ENCODE measurements at places on chromosomes 11 and 22.

GRCh38 chr11:111935317-111936039, 1.7 kb upstream of the DIXDC1 start:
- DNase-seq: no peak

DNA sequence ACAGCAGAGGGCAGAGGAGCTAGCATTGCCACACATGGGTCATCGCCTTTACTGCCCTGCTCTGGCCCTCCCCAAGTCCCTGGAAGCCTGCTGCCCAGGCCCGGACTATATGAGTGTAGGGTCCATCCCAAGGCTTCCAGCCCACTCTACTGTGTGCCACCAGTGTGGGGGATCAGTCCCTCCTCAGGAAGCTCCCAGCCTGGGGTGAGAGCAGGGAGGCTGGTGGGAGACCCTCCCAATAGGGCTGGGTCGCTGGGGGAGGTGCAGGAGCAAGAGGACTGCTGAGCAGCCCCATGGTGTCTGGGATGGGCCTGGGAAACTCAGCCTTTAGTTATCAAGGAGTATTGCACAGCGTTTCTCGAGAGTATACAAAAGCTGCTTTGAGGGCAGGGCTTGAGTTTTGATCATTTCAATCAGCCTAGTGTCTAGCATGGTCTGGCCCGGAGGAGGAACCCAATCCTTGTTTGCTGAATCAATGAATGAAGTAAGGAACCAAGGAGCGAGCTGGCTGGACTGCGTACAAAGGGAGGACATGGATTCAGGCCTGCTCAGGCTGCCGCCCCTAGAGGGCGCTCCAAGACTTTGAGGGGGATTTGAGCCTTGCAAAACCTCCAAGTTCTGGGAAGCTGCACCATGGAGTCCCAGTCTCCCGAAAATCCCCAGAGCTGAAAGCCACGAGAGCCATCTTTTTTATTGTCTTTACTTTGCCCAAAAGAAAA, 89.0 kb upstream of the PARVA start:
- peak; percentile 51 for DNase-seq

GRCh38 chr11:63554877-63555223, 8.3 kb downstream of the PLAAT2 start:
- DNase-seq: no peak

DNA sequence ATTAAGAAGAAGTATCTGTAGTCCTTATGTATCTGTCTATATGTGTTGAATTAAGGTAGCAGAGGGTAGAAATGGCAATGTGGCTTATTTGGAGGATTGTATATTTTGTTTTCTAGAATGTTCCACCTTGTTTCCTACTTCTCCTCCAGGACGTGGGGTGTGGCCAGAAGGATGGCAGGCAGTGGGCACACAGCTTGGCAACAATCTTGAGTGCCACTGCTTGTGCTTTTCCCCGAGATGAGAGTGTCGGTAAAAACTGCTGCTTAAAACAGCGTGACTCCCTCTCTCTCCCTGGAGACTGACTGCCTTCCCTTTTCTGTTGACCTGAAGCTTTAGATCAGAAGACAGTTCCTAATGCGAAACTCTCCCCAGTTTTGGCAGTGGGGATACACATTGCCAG, 61.2 kb downstream of the FAT3 start:
- DNase-seq: no peak

DNA sequence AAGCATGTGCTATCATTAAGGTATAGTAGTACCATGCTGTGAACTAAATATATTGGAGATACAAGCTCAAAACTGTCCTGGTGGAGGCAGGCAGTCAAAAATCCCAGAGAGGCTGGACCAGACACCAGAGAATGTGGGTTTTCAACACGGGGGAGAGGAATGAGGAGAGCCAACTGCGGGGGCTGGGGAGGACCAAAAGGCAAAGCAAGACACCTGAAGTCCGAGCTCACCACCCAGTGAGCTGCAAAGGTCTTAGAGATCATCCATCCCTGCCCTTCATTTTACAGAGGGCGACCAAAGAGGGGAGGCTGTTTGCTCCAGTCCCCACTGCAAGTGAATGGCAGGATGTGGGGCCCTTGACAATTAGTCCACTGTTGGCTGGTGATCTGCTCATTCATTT, 10.0 kb downstream of the RIBC2 start:
- DNase-seq: no peak

GRCh38 chr22:42347281-42347824, 76.9 kb upstream of the TCF20 start:
- peak; percentile 55 for DNase-seq

DNA sequence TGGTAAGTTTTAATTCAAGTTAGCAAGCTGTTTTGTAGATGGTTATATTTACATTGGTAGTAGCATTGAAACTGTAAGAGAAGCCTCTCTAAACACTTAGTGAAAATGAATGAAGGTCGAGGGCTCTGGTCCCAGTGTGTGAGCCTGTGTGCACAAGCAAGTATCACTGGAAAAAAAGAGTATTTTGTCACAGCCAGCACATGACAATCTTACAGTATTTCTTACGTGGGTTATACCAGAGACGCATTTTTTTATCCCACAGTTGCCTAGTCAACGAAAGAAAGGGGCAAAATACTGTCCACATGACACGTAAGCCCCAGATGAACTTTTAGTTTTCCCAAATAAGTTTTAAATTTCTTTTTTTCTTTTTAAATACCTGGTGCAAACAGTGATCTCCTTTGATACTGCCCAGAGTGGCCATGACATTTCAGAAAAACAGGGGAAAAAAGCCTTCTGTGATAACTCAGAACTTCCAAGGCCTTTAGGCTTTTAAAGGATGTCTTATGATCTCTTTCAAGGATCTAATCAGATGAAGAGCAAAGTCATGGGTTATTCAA, 23.5 kb downstream of the RAB38 start:
- DNase-seq: no peak

GRCh38 chr11:1508491-1508891, 21.9 kb upstream of the MOB2 start:
- DNase-seq: no peak

- DNase-seq: no peak
These were observed 41.2 kb downstream of the SYTL2 start for GRCh38 chr11:85769771-85770170.

DNA sequence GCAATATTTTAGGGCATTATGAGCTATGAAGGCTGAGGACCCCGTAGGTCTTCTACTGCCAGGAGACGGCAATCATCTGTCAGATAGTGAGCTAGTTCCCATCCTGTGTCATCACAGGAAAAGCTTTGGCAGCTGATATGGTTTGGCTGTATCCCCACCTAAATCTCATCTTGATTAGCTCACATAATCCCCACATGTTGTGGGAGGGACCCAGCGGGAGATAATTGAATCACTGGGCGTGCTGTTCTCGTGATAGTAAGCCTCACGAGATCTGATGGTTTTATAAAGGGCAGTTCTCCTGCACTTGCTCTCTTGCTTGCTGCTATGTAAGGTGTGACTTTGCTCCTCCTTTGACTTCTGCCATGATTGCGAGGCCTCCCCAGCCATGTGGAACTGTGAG, 18.1 kb downstream of the CSRP3 start:
- DNase-seq: no peak

DNA sequence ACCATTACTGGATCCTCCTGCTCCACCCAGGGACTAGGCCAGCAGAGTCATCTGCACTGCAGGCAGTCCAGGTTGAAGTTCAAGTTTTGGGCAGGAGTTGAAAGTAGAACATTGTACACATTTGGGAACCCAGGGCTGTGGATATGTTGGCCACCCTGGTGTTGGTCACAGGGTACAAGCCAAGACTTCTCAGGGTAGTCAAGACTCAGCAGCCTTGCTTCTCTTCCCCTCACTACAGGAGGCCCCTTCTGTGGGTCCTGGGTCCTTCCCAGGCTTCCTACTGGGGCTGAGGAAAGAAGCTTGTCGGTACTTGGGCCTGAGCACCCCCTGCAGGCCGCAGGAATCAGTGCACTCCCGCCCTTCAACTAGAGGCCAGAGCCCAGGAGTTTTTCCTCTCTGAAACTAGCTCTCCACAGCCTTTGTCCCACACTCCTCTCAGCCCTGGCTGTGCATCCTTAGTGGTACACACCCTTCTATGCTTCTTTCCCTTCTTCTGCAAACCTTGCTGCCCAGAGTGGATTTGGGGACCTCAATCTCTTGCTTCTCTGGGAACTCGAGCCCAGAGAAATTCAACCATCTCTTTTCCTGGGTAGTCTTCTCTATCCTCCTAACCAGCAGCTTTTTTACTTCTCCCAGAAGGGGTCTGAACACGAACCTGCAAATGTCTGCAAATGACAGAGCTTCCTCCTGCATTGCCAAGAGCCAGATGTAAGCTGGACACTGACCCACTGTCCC, 2.6 kb upstream of the HPX start:
- DNase-seq: no peak

GRCh38 chr11:120863359-120863758, 160.5 kb upstream of the TBCEL start:
- DNase-seq: no peak

DNA sequence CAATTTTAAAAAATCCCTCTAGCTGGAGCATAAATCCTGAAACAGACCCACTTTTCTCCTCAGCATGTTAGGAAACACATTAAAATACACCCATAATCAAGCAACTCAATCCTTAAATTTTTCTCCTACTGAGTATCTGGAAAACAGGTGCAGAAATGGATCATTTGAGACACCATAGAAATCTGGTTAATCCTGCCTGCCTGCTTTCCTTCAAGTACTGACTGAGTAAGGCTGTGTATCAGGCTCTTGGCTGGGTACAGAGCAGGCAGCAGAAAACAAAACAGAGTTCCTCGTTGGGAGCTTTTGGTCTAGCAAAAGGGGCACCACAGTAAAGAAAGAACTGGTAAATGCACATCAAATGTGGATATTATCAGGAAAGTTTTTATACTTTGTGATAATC, 1.9 kb downstream of the KCNQ1OT1 start:
- DNase-seq: no peak

DNA sequence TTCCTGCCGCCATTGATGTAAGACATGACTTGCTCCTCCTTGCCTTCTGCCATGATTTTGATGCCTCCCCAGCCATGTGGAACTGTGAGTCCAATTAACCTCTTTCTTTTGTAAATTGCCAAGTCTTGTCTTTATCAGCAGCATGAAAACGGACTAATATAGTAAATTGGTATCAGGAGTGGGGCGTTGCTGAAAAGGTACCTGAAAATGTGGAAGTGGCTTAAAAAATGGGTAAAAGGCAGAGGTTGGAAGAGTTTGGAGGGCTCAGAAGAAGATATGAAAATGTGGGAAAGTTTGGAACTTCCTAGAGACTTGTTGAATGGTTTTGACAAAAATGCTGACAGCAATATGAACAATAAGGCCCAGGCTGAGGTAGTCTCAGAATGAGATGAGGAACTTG, 89.7 kb downstream of the RSF1 start:
- no peak for DNase-seq

GRCh38 chr11:17631702-17632365, 84.8 kb downstream of the OTOG start:
- no peak for DNase-seq

GRCh38 chr22:40368836-40369235, 1.6 kb upstream of the SGSM3 start:
- no peak for DNase-seq

GRCh38 chr11:66288671-66289547, at the start of gene YIF1A:
Gene YIF1A (minus strand): TSS chr11:66289143. CDS start chr11:66288985, 158 bp downstream.
- peak; percentile 91 for DNase-seq

All from NCI-H524 treated with DMSO at 0.1 percent for 48 hours (cell line).